Umbilical cord (tissue), 2 donors: ENCODE measurements at places on chromosomes 16 and 17.

- DNase-seq, result peak; percentile 29
Observed at GRCh38 chr16:51151435-51151960, 428 bp upstream of the SALL1 start.

DNA sequence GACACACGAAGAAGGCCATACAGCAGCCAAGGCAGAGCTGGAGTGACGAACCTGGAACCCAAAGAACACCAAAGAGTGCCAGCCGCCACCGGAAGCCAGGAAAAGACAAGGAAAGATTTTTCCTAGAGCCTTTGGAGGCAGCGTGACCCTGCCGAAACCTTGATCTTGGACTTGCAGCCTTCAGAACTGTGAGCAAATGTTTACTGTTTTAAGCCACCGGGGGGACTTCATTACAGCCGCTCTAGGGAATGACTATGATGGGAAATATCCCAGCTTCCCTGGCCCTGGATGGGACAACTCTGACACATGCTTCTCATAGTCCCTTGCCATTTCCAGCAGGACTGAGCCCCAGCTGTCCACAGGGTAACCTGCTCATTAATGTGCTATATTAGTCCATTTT is 270.6 kb downstream of the HAPSTR1 start:
- no peak for DNase-seq

GRCh38 chr17:32527146-32527545 is 40.4 kb downstream of the CDK5R1 start:
- no peak for DNase-seq

DNA sequence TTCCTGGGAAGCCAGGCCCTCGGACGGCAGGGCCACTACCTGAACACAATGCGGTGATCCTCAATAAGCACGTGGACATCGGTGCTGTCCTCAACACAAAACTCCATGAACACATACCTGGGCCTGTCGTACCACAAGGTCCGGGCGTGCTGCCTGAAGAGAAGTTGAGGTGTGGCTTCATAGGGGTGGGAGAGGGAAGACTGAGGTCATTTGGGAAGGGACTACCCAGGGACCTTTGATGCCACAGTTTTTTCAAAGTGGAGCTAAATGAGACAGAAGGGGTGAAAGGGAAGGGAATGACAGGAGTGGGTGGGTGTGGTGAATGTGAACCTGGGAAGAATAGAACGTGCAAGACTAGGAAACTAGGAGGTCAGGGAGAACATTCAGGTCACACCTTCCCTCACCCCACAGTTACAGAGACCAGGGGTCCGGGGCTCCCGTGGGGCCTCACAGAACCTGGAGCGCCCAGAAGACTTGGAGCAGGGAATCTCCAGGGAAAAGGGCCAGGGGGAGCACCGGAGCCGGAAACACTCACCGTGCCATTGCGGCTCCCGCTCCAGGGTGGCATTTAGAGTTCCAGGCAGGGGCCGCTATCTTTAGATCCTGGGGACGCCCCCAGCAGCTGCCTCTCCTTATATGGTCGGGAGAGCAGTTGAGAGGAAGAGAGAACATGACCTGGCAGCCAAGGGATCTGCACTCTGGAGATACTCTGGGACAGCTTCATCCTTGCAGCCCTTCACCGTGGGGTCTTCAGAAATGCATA is at the start of gene PTGES3L:
Gene PTGES3L (minus strand): TSS at position 570 of the 763 bp plus-strand sequence. CDS start 27 bp downstream, at position 543.
- DNase-seq, result peak; percentile 62

DNA sequence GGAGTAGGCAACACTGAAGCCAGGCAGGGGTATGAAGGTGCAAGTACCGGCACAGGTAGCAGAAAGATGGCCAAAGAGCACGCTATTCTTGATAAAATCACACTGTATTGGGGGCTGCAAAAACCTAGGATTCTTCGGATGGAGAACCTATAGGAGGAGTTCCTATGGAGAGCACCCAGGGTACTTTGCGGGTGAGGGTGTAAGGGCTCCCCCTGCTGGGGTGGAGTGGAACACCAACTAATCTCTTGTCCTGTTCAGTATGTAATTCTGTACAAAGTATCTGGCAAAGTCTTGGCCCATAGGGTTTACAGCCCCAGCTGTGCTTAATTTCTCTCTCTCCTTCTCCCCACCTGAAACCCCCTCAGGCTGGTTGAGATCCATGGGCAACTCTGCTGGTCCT is 393.1 kb upstream of the ASIC2 start:
- no peak for DNase-seq

GRCh38 chr17:55822028-55822427 is 71.2 kb downstream of the PCTP start:
- no peak for DNase-seq

DNA sequence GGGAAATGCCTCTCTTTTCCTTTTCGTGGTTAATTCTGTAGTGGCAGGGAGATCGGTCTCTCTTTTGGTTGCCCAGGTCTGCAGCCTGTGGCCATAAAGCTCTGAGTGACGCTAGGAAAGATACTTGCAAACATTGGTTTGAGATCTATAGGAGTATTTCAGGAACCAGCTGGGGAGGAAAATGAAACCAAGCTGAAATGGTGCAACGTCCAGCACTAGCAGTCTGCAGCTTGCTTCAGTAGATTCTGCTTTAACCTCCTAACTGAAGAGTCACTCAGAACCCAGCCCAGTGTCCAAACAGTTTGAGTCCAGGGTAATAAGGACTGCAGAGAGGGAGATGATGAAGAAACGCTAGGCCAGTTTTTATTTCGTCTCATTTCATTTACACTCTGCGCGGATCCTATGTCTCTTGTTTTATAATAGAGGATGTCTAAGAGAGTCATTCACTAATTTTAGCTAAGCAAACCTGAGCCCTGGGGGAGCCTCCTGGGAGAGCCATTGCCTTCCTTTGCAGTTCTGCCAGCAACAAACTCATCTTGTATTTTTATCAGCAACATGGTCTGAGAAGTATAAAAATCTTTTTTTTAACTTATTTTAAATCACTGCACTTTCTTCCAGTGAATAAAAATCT is 12.0 kb downstream of the SP2 start:
- no peak for DNase-seq

- no peak for DNase-seq
Observed at GRCh38 chr16:88566158-88566557, 4.0 kb upstream of the ZC3H18 start.

- DNase-seq, result no peak
Observed at GRCh38 chr16:76579277-76579922, 302.2 kb downstream of the CNTNAP4 start.

GRCh38 chr17:28641579-28641978 is 3.4 kb downstream of the BLTP2 start:
- no peak for DNase-seq

GRCh38 chr16:79662669-79663313 is 62.3 kb upstream of the MAF start:
- DNase-seq, result no peak

DNA sequence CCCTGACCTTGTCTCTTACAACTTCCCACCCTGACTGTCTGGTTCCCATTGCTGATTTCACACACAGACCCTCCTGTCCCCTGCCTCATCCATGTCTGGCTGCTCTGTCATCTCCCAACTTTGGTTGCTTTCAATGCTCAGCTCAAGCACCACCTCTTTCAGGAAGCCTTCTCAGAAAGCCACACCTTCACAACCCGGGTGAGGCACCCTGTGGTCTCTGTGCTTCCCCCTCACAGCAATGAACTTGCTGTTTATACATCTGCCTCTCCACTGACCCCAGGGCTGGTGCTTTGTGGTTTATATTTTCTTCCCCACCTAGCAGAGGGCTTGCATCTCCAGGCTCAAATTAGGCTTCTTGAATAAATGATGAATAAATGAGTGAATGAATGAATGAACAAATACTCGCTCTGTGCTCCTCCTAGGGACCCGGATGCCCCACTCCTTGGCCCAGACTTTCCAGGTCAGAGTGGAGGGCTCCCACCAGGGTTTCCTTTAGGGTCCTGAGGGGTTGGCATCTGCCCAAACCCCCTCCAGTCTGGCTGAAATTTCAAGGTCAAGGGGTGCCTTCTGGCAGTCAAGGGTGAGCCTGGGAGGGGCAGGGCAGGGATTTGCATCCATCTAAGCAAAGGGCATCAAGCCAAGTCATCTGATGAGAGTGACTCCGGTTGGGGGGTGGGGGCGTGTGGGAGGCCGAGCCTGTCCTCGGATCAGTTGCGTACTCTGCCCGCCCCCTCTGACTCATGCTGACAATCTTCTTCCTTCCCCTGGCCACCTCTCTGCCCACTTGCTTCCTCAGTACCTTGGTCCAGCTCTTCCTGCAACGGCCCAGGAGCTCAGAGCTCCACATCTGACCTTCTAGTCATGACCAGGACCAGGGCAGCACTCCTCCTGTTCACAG is at the start of gene ITGAX:
Gene ITGAX (plus strand): TSS at position 783 of the 898 bp plus-strand sequence. CDS start 79 bp downstream, at position 862.
- no peak for DNase-seq

GRCh38 chr16:89922884-89923639 is at the start of gene TUBB3:
TUBB3 (plus strand) TSS chr16:89923342; CDS start chr16:89923402, 60 bp downstream.
- DNase-seq, result peak; percentile 83

- no peak for DNase-seq
Observed at GRCh38 chr16:22120440-22120839, 28.1 kb downstream of the VWA3A start.

DNA sequence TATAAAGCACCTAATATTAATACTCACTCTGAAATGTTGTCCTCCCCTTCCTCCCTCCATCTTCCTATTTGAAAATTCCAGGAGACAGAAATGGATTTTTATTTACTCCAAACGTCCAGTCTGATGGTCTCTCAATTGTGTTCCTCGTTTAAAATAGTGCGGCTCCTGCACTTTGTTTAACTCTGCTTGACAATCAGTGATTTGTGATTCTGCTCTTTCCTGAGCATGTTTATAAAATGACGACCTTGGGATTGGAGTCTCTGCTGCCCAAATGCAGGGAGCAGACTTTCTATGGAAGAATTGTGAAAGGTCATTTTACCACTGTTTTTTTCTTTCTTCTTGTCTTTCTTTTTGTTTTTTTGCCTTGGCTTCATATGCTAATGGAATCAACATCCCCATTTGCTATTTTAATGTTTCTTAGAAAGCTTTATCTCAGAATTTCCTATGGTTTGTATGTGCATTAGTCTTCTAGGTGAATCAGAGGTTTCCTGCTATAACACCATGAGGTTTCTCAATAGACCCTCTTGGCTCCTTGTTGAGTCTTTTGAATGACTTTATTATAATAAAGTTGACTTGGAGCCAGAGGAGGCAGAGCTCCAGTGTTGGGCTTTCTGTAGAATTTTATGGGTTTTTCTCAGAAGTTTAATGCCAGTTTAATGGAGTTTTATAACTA is 376.5 kb downstream of the CDH11 start:
- no peak for DNase-seq

GRCh38 chr16:2855536-2855935 is 2.4 kb downstream of the PRSS22 start:
- DNase-seq, result no peak

GRCh38 chr16:28597692-28598261 is 927 bp upstream of the SULT1A2 start:
- no peak for DNase-seq

DNA sequence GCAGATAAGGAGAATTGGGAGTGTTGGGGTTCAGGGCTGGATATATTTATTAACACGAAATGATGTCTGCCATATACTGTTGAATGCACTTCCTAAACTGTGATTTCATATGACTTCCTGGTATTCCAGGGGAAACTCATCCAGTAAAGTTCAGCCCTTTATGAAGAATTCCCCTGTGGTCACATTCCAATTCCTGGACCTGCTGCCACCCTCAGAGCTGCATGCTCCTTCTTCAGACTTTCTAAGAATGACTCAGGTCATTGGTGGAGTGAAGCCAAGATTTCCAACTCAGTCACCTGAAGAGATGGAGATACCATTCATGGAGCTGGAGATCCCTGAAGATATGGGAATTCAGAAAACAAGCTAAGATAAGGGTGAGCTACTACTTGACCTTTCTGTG is 114.2 kb upstream of the TMEM97 start:
- no peak for DNase-seq
